ENCODE measurements at places on chromosomes 3 and 15.

DNA sequence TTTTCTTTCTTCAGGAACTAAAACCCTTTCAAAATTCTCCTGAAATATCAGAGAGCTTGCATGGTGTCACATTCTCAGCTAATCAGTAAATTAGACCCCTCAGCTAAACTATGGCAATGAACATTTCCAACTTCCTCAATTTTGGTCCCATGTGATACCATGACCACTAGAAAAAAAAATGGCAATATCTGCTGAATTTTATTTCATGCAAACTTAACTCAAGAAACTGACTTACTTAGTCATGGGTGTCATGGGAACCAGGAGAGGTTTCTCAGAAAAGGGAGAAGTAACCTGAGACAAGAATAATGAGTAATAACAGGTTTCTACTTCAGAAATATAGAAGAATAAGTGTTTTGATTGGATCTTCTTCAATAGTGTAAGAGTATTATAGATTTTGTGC lies 784.6 kb upstream of the ALCAM start:
- no peak for DNase-seq

DNA sequence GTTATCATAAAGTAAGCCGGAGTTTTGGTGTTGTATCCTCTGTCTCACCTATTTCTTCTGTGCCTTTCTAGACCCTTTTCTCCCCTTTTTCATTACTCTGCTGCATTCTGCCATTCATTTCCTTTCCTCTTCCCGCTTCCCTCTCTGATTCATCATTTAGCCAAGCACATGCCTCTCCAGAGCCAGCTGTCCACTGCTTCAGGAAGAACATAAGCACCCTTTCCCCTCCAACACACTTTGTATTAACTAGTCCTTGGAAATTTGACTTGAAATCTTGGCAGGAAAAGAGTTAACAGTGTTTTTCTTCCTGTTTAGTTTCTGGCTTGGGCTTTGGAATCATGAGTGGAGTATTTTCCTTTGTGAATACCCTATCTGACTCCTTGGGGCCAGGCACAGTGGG lies 9.7 kb downstream of the APH1B start:
- DNase-seq, result no peak

DNA sequence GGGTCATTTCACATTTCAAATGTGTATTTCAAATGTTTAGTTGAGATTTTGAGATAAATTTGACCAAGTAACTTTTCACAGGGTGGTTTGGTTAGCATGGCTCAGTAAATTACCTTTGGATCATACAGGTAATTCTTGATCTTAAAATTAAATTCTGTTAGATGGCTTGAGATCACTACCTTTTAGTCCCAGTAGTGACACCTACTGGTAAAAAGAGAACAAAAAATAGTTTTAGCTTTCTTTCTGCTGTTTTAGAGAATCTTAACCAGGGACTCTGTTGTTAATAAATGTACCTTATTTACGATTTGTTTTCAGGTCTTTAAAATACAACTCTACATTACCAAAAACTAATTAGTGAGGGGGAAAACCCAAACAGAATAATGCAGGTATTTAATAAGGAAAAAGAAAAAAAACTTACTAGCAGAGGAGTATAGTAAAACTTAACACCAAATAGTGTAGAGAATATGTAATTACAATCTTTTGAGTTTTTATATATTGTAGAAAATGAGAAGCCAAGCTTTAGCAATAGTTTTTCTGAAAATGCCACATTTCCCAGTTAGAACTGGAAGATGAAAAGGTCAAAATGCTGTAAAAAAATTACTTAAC lies 620.3 kb upstream of the AGTR1 start:
- DNase-seq, result no peak

DNA sequence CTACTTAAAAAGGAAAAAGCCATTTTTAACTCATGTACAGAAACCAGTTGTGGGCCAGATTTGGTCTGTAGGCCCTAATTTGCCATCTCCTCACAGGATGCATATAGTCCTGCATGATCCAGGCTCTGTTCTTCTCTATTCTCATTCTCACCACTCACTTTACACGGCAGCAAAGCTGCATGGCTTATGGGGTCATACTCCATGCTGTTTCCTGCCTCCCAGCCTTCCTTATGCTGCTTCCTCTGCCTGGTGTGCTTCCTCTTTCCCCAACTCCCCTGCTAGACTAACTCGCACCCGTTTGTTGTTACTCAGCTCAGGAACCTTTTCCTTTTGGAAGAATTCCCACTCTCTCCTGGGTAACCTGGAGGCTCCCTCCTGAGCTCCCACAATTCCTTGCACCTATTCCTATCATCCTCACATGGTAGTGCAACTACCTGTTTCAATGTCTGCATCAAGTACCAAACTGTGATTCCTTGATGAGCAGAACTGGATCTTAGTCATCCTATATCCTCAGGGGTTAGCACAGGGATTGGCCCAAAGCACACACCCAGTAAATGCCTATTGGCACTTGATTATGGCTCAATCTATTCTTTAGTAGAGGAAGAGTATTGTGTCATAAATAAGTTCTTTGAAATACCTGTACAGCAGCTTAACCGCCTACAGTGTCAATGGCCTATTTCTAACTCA lies 172.1 kb upstream of the MITF start:
- DNase-seq, result no peak

DNA sequence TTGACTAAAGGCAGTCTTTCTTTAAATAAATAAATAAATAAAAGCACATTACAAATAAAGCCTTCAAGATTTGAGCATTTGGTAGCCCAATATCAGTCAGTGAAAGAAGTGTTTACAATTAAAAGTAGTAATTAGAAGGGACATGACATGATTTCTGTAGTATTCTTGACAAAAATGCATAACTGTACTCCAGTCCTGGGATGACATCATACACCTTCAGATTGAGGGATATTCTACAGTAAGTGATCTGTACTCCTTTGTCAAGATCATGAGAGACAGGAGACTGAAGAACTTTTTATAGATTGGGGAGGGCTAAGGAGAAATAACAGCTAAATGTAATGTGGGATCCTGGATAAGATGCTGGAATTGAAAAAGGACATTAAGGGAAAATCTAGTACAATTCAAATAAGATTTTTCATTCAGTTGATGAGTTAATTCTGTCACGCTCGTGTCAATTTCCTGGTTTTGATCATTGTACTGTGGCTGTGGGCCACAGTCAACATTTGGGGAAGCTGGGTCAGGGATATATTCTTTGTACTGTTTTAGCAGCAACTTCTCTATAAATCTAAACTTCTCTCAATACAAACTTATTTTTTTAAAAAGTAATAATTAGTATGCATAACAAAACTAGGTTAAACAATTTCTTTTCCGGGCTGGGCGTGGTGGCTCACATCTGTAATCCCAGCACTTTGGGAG lies 314.8 kb downstream of the PTPRG start:
- no peak for DNase-seq

- DNase-seq, result no peak
These were observed 1.1 kb downstream of the TM4SF4 start for GRCh38 chr3:149475451-149476060.

DNA sequence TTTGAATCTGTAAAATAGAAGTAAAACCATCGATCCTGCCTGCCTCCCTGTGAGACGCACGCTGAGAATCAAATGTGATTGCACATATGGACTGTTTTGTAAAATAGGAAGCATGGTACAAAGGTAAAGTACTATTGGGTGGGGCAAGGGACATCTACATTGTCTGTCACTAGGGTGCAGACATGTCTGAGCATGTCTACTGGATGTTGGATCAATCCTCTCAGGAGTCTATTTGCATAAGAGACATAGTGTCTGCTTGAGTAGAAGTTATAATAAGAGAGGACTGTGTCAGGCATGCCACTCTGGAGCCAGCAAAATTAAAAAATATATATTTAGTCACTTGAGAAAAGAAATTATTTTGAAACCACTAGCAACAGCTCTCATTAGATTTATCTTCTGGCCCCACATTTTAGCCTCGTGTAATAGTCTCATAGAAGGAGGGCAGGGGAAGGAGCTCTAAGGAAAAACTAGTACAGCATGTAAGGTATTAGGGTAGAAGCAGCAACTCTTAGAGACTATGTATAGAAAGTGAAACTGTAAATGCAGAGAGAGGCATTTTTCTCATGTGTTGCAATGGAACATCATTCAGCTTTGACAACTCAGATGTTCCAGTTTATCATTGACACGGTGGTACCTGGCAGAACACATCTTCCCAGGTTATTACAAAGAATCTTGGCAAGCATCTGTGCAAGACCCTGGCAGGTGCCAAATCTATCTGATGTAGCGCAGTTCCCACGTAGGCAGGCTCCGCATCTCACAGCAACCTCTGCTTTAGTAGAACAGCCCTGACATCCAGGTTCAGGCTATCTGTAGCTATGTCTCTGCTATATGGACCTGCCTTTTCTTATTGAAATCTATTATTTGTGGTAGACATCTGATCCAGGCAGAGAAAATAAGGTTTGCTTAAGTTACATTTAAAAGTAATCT lies 85.2 kb upstream of the CHL1 start:
- DNase-seq, result no peak

DNA sequence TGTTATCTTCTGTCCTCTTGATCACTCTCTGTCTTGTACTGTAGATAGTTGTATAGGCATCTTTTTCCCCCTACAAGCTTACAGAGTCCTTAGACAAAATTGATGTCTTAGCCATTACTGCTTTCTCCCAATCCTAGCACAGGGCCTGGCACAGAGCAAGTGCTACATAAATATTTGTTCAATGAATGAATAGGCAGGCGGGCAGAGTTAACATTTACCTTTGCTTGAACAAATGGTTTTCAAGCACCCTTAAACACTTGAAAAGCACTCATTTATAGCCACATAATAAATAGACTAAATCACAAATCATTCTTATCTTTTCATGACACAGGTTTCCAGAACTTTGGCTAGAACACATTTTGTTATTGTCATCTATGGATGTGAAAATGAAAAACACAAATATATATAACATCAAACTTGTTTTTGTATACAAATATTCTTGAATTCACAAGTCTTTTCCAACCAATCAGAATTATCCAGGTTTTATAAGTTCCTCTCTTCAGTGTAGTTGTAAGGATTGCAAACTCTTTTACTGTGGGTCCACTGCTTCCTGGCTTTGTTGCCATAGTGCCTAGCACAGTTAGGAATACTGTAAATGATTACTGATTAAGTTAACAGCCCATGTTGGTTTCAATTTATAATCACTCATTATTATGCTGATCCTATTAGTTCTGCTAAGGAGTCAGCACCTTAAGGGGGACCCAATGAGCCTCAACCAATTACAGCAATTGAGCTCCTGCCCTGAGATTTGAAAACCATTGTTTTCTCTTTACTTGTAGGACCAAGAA lies 61.9 kb downstream of the ISL2 start:
- no peak for DNase-seq

DNA sequence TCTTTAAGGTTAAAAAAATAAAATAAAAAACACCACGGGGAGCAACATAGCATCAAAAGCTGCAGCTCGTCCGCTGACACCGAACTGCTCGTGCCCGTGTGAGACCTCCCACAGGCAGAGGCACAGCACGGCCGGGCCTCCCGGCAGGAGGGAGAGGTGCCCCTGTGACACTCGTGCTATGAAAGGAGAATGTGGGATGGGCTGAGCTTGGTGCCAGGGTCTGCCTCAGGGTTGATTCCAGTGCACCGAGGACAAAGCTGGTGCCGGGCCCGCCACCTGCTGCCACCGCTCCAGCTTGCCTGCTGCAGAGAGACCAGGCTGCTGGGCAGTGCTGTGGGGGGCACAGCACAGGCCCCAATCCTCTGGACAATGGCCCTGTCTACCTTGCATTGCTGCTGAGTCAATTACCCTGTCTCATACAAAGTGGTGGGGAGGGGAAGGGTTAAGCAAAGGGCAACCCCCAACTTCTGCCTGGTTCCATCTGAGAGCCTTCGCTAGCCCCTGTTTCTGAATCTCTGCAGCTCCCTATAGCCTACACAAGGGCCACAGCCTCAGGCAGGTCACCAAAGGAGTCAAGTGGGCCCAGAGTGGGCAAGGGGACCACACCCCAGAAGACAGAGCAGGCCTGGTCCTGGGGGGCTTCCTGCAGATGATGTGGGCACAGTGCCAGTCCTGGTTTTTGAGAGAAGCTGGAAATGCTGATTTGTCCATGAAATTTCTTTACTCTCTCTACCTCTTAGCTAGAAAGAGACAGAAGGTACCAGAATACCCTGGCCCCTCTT lies 74.0 kb upstream of the SNRPA1 start:
- DNase-seq, result no peak

DNA sequence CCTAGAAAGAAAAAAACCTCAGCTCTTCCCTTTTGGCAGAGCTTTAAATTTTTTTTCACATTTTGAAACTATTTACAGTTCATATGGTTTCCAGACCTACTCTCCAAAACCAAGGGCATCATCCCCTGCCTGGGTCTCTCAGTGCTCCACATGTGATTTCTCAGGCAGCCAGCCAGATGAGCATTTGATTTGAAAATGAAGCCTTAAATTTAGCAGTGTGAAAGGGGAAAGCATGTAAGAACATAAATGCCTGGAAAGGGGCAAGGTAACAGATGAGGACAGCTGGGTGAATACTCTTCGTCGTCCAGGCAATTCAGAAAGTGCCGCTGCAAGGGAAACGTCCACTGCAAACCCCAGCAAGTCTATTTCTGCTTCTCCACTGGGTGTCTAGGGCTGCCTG lies 94.8 kb downstream of the ATP8B4 start:
- DNase-seq, result no peak

DNA sequence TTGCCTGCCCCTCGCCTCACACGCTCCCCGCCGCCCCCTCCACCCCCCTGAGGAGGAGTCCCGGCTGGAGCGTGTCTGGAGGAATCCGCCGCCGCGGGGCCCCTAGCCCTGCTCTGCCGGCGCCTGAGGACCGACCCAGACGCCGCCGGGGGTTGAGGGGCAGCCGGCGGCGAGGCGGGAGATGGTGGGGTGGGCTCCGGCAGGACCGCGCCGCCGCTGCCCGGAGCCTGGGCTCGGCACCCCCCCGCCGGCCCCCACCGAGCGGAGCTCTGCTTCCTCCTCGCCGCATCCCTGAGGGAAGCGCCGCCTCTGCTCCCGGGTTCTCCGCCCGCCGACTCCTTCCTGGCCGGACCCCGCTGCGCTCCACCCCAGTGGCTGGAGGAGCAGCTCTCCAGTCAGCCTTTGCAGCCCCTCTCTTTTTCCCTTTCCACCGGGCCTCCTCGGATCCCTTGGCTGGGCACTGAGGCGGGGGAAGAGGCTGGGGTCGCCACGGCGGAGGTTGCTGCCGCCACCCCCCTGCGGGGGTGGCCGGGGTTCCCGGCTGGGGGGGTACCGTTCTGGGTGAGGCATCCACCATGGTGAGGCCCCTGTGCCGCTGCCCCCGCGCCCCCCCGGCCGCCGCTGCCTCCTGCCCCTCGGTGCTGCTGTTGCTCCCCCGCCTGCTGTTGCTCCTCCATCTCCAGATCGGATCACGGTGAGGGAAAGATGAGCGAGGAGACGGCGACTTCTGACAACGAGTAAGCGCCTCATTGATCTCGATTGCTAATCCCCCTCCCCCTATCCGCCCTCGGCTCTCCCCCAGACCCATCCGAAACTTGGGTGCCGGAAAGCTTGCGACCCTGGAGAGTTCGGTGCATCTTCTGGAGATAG lies at the start of gene SPRED1:
TSS of gene SPRED1 (plus strand) at position 356 of the 870 bp plus-strand sequence. CDS start at position 706, 350 bp downstream.
- peak; percentile 25 for DNase-seq

- no peak for DNase-seq
These were observed 103.1 kb downstream of the OTOL1 start for GRCh38 chr3:161599697-161600096.

Measured in GDM1 (cell line).